ENCODE measurements at places on chromosomes 5 and 9. TPM values are rescaled to one million over a fixed set of nuclear protein-coding genes. Genes with fewer than 3 reads are reported as not detected.

DNA sequence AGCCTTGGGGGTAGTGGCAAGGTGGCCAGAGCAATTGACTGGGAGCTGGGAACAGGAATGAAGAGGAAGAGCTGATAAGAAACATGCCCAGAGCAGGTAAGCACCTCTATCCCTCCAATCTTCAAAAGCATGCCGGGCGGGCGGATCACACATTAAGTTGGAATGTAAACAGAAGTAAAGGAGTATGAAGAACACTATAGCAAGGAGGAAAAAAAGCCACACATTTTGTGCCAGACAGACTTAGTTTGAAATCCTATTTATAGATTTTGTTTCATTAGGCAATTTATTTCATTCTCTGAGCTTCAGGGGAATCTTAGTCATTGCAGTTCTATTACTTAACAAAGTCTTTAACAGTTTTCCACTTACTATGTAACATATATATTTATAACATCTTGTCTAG is 173.9 kb upstream of the TNC start:
- no peak for DNase-seq

TUSC1 gene
- 30.5 TPM for total RNA-seq

DNA sequence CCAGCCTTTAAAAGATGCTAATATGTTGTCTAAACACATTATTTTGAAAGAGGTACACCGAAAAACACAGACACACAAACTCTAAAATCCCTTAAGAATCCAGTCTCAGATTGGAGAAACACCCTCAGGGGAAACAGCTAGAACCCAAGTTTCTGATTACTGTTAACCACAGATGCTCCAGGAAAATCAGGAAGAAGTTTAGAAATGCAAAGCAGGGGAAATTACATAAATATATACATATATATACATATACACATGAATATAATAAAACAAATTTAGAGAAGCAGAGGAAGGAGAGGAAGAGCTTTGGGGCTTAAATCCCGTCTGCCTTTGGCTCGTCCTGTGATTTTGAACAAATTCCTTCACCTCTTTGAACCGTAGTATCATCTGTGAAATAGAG is 73.2 kb upstream of the KLF4 start:
- no peak for DNase-seq

LCN9 gene
- not detected for total RNA-seq
